ENCODE measurements at places on chromosomes 12 and 14. TPM values are rescaled to one million over a fixed set of nuclear protein-coding genes. Genes with fewer than 3 reads are reported as not detected.

SOS2 gene
- polyA plus RNA-seq = 43.2 TPM

GRCh38 chr12:126358806-126359205, 1293.6 kb downstream of the AACS start:
- no peak for DNase-seq

DNA sequence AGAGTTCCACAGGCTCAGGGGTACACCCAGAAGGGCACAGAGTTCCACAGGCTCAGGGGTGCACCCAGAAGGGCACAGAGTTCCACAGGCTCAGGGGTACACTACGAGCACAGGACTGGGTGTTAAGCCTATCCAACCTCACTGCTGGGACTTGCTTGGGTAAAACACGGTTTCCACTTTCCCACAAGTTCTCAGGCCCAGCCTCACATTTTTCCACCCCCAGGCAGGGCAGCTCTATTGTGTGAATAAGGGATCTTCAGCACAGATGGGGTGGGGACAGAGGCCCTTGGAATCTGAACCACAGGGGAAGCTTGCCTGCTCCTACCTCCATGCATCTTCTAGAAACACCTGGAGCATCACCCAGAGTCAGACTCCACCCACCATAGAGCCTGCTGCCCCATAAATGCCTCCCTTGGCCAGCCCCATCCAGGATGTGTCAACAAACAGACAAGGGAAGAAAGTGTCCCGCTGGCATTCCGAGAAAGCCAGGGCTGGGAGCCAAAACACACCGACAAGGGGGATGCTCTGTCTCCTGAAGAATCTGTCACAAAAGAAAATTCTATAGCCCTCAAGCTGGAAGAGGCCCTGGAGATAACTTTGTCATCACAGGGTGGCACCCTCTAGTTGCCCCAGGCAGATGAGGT, 4.8 kb downstream of the CRACR2A start:
- no peak for DNase-seq

CAPS2 gene
- 11.5 TPM for polyA plus RNA-seq

MUCL1 gene
- 0.25 TPM for polyA plus RNA-seq

- DNase-seq = no peak
These were observed 49.3 kb upstream of the PLEKHG3 start for GRCh38 chr14:64654901-64655300.

FOXA1 gene
- polyA plus RNA-seq = 3.2 TPM
